Dermis blood vessel endothelial cell (primary cell): ENCODE measurements at places on chromosomes 16 and 17. TPM values are rescaled to one million over a fixed set of nuclear protein-coding genes. Genes with fewer than 3 reads are reported as not detected.

Gene KIF18B
- total RNA-seq, result 1.4 and 7.3 TPM in 2 replicates

Gene HAGHL
- 5.1 and 6.3 TPM in 2 replicates for total RNA-seq

Gene ZP2
- 0.23 TPM in 1 of 2 replicates, not detected in the other for total RNA-seq

Gene CDK5R1
- 1.4 and 1.9 TPM in 2 replicates for total RNA-seq

Gene RGS11
- total RNA-seq, result 0.19 and 0.68 TPM in 2 replicates

Gene KIF2B
- total RNA-seq, result not detected in 2 replicates

Gene SEZ6L2
- 0.68 and 2.2 TPM in 2 replicates for total RNA-seq

Gene GUCY2D
- total RNA-seq, result not detected in 2 replicates

Gene HOXB7
- total RNA-seq, result 9.9 and 11.4 TPM in 2 replicates

Gene GH2
- total RNA-seq, result not detected in 2 replicates

Gene HBA2
- total RNA-seq, result 0.42 TPM in 1 of 2 replicates, not detected in the other

Gene TBC1D3
- not detected in 2 replicates for total RNA-seq

Gene NACA2
- not detected in 2 replicates for total RNA-seq

Gene SOST
- total RNA-seq, result 0.05 TPM in 1 of 2 replicates, not detected in the other

Gene CNGB1
- total RNA-seq, result not detected in 2 replicates

Gene CCL16
- total RNA-seq, result 0.37 and 0.68 TPM in 2 replicates

Gene DOC2B
- total RNA-seq, result 20.6 and 57.9 TPM in 2 replicates

Gene TUBG2
- 6.4 and 7.7 TPM in 2 replicates for total RNA-seq

Gene MEFV
- under 0.01 and 0.05 TPM in 2 replicates for total RNA-seq

Gene TRPV2
- total RNA-seq, result 40.0 and 48.8 TPM in 2 replicates

Gene APOBR
- total RNA-seq, result under 0.01 and 0.05 TPM in 2 replicates

Gene DPEP1
- 1.0 and 2.7 TPM in 2 replicates for total RNA-seq

Gene KRT27
- not detected in 2 replicates for total RNA-seq

Gene CCDC92B
- total RNA-seq, result 0.05 TPM in 1 of 2 replicates, not detected in the other

Gene SLC12A3
- total RNA-seq, result not detected in 2 replicates

Gene ZPBP2
- total RNA-seq, result not detected in 2 replicates

Gene USP43
- under 0.01 and 0.19 TPM in 2 replicates for total RNA-seq

Gene SHBG
- total RNA-seq, result 0.51 TPM in 1 of 2 replicates, not detected in the other

Gene SDR42E1
- 8.7 and 10.5 TPM in 2 replicates for total RNA-seq

Gene GAS7
- 4.8 and 6.7 TPM in 2 replicates for total RNA-seq

Gene MYOCD
- under 0.01 and 0.42 TPM in 2 replicates for total RNA-seq

Gene RNF157
- total RNA-seq, result 0.34 and 0.74 TPM in 2 replicates

Gene GLTPD2
- not detected in 2 replicates for total RNA-seq

Gene RAB11FIP4
- 0.05 and 0.17 TPM in 2 replicates for total RNA-seq

Gene KRTAP4-5
- total RNA-seq, result not detected in 2 replicates

Gene STX1B
- 0.51 and 0.70 TPM in 2 replicates for total RNA-seq

Gene FSCN2
- 0.42 and 1.0 TPM in 2 replicates for total RNA-seq

Gene HS3ST6
- total RNA-seq, result not detected in 2 replicates

Gene GAS2L2
- total RNA-seq, result 0.05 and 0.17 TPM in 2 replicates

Gene CD79B
- 2.1 and 5.1 TPM in 2 replicates for total RNA-seq

Gene SECTM1
- total RNA-seq, result 3.6 and 7.5 TPM in 2 replicates

Gene ITGB3
- total RNA-seq, result 116 and 150 TPM in 2 replicates

Gene UMOD
- total RNA-seq, result not detected in 2 replicates

Gene GFOD2
- total RNA-seq, result 69.8 and 88.1 TPM in 2 replicates

Gene KREMEN2
- total RNA-seq, result not detected in 2 replicates

Gene EZH1
- 12.9 and 18.2 TPM in 2 replicates for total RNA-seq

Gene GNG13
- not detected in 2 replicates for total RNA-seq

Gene ABCA9
- 3.2 and 3.3 TPM in 2 replicates for total RNA-seq

Gene VTN
- total RNA-seq, result 0.14 and 0.34 TPM in 2 replicates

Gene TNK1
- 2.2 and 3.6 TPM in 2 replicates for total RNA-seq

Gene CYBC1
- total RNA-seq, result 59.8 and 75.4 TPM in 2 replicates

Gene KRTAP17-1
- total RNA-seq, result not detected in 2 replicates

Gene MT1F
- 0.34 and 0.93 TPM in 2 replicates for total RNA-seq

Gene SSTR5
- total RNA-seq, result 0.17 and 1.1 TPM in 2 replicates
